ENCODE measurements at places on chromosomes 1 and 21. TPM values are rescaled to one million over a fixed set of nuclear protein-coding genes. Genes with fewer than 3 reads are reported as not detected.

GRCh38 chr1:210291786-210292230, 36.9 kb upstream of the HHAT start:
- DNase-seq: no peak

GRCh38 chr1:91261655-91262054, 143.0 kb downstream of the HFM1 start:
- no peak for DNase-seq

Gene ADORA1
- total RNA-seq: under 0.01 TPM

- DNase-seq: peak; percentile 17
Measured at GRCh38 chr1:87914396-87914795, 585.7 kb downstream of the LMO4 start.

DNA sequence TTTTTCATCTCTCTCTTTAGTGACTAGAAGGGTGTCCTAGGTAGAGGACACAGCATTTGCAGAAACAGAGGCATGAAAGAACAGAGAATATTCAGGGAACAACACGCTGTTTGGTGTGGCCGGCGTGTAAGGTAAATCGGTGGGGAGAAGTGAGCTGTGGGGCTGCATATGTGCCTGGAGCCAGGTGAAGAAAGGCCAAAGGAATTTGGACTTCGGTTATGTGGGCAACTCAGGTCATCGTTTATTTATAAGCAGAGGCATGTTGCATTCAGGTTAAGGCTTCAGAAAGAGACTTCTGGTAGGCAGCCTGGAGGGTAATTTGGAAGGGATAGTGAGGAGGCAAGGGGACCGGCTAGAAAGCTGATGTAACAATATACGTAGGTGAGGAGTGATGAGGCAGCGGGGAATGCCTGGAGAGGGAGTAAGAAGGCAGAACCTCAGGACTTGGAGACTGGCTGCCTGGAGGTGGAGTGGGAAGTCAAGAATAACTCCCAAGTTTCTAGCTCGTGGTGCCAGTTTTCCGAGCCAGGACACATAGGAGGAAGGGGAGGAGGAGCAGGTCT, 64.1 kb upstream of the ACOT11 start:
- DNase-seq: no peak

Gene C1orf122
- 2.0 TPM for total RNA-seq

DNA sequence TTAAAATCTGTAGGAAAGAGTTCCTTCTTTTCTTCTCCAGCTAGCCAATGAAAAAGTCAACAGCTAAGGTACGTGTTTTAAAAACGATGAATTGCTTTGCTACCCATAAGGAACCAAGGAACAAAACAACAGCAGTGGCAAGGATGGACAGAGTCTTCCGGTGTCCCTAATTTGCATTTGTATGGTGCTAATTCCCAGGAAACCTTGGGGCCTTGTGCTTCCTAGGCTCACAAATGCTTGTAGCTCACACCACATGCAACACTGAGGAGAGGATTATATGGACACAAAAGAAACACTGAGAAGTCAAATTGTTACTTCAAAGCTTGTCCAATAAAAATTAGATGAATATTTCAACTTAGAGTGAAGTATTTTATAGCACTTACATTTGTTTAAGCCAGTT, 1.8 kb upstream of the PGBD5 start:
- no peak for DNase-seq

GRCh38 chr1:207959141-207959825, 48.4 kb upstream of the CD34 start:
- DNase-seq: peak; percentile 38

GRCh38 chr1:27601321-27601770, 2.6 kb downstream of the AHDC1 start:
- DNase-seq: no peak

DNA sequence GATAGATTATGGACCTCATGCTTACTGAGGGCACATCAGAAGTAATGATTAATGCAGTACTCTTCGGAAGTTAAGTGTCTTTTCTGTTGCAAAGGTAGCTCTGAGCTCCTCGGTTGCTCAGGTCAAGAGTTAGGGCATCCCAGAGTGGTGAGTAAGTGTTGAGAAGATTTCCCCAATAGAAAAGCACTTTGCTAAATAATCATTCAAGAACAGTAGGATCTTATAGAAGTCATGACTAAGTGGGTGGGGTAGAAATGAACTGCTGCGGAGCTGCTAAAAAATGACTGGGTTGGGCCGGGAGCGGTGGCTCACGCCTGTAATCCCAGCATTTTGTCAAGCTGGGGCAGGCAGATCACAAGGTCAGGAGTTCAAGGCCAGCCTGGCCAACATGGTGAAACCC, 648.6 kb upstream of the CAMK1G start:
- DNase-seq: no peak

GRCh38 chr21:44199448-44199847, 41.3 kb downstream of the ICOSLG start:
- no peak for DNase-seq

- no peak for DNase-seq
Measured at GRCh38 chr1:114339379-114339778, 171.6 kb downstream of the TRIM33 start.

- peak; percentile 85 for DNase-seq
Measured at GRCh38 chr1:109112652-109113285, 1.1 kb upstream of the ELAPOR1 start.

GRCh38 chr1:13922466-13923110, 222.6 kb downstream of the PRDM2 start:
- DNase-seq: no peak

DNA sequence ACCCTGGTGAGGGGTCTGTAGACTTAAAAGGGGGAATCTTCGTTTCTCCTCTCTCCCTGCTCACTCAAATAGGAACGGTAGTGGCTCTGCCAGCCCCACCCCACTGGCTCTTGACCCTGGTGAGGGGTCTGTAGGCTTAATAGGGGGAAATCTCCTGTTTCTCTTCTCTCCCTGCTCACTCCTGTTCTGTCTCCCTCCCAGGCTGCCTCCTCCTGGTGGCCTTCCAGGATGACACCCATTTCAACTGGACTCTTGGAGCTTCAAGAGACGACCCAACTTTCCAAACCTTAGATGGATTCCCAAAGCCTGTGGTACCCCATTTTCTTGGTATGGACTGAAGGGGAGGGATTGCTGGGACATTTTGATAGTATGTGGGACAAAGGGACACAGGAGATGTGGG, 1.4 kb upstream of the EPHB2 start:
- DNase-seq: no peak
